ENCODE measurements at places on chromosomes 1 and 21.

DNA sequence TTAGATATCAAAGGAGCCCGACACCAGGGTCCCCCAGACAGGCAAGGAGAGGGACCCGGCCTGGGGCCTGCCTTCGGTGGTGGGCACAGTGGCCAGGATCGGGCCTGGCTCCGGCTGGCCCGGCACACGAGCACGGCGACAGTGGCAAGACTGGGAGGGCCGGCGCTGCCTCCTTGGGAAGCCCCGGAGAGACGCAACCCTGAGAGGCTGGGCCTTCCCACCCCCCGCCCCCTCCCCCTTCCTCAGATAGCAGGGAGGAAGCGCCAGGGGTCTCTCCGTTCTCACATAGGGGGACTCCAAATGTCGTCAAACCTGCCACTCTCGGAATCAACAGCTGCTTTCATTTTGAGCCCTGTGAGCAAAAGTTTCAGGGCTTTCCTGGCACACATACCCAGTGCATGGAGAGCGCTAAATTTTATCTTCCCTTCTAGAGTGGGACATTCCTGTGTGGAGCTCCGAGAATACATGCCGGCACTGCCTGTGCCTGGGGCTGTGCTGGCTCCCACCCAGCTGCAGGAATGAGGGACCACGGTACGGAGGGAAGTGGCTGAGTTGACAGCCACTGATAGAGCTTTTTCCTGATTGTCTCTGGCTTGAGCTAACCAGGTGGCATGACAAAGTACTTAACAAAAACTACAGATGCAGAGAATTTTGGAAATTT is 62.4 kb downstream of the CD247 start:
- DNase-seq, result no peak

- no peak for DNase-seq
These were observed 20.9 kb downstream of the SLC9A1 start for GRCh38 chr1:27133991-27134390.

- peak; percentile 19 for DNase-seq
These were observed 7.3 kb upstream of the PMVK start for GRCh38 chr1:154943649-154944400.

GRCh38 chr1:59414406-59415133 is 117.7 kb downstream of the FGGY start:
- DNase-seq, result peak; percentile 53

- DNase-seq, result no peak
These were observed 108.4 kb downstream of the TMEM53 start for GRCh38 chr1:44565833-44566232.

DNA sequence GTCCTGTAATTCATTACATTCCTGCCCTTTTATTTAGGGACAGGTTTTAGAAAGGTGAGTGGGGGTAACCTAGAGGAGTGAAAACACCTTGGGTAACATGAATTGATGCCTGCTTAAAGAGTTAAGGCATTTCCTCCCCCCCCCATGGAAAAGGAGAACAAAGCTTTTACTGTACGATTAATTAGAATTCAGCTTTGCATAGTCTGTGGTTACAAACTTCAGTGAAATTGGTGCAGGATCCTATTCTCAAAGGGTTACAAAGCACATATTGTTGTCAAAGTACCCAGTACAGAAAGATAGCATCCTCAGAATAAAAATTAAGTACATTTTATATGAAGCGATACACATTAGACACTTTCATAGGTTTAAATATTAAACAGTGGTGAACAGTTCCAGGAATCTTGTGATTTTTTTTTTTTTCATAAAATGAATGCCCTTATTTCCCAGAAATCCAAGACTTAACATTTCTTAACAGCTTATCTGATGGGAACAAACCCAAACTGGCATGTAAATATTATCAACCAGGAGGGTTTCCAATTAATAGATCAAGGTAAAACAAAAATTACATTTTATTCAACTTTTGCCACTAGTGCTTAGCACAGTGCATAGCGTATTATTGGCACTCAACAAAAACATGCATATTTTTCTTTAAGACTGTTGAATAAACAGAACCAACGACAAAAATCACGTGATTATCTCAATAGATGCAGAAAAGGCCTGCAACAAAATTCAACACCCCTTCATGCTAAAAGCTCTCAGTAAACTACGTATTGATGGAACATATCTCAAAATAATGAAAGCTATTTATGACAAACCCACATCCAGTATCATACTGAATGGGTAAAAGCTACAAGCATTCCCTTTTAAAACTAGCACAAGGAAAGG is 172.7 kb downstream of the PDE4B start:
- no peak for DNase-seq

DNA sequence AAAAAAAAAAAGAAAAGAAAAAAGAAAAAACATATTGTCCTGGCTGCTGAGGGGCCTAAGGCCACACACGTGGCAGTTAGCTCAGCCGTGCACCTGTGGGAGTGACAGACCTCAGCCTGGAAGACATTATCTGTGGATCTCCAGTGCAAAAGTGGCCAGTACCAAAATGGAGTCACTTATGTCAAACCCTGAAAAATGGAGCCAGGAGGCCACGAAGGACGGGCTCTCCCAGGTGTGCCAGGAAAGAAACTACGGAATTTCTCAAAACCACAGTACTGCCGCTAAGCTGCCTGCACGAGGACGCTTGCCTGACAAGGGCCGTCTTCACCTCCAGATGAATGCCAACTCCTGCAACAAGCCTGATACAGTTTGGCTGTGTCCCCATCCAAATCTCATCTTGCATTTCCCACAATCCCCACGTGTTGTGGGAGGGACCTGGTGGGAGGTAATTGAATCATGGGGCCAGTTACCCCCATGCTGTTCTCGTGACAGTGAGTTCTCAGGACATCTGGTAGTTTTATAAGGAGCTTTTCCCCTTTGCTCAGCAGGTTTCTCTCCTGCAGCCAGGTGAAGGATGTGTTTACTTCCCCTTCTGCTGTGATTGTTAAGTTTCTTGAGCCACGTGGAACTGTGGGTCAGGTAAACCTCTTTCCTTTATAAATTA is 5.3 kb upstream of the MIB2 start:
- no peak for DNase-seq

GRCh38 chr1:12157366-12158231 is 9.2 kb upstream of the TNFRSF1B start:
- DNase-seq, result no peak

- no peak for DNase-seq
These were observed 40.0 kb upstream of the DISP3 start for GRCh38 chr1:11438996-11439395.

DNA sequence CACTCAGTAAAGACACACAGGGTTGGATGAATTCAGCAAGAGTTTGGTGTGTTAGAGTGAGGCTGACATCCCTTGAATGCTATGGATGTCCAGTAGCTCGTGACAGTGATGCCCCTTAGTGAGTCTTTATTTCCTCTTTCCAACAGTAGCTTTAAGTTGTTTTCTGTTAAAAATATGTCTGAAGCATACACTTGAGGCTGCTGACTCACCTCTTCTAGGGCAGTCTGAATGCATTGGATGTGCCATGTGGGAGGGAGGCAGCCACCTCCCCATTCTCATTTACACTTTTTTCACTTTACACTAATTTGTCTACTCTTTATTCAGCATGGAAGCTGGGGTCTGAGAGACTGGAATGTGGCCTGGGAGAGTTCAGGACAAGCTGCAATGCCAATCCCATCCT is 17.6 kb downstream of the NOS1AP start:
- no peak for DNase-seq

DNA sequence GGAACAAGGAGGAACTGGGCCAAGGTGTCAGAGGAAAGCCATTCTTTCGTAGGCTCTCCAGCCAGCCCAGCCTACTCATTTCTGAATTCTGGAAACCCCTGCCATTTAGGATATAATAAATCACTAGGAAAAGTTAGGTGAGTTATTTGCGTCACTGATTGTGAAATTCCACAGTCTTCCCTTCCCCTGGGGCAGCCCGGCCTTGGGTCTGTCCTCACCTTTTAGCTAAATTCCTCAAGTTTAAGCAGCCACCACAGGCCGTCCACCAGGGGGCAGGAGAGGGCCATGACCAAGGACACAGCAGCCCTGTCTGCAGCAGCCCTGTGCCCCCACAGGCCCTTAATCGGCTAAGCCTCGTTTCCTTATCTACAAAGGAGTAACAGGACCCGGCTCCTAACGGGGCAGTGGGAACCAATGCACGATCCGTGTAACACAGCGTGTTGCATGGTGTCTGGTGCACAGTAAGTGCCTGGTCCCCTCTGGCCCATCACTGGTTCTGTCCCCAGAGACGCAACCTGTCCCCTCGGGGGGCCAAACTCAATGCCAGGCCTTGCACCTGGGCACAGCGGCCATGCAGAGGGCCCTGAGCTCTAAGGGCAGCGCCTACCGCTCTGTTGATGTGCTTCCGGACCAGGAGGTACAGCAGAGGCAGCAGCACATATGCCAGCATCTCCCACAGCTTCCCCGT is 18.1 kb downstream of the GPR157 start:
- peak; percentile 64 for DNase-seq

- DNase-seq, result no peak
These were observed 10.8 kb downstream of the ARHGEF16 start for GRCh38 chr1:3465091-3465934.

DNA sequence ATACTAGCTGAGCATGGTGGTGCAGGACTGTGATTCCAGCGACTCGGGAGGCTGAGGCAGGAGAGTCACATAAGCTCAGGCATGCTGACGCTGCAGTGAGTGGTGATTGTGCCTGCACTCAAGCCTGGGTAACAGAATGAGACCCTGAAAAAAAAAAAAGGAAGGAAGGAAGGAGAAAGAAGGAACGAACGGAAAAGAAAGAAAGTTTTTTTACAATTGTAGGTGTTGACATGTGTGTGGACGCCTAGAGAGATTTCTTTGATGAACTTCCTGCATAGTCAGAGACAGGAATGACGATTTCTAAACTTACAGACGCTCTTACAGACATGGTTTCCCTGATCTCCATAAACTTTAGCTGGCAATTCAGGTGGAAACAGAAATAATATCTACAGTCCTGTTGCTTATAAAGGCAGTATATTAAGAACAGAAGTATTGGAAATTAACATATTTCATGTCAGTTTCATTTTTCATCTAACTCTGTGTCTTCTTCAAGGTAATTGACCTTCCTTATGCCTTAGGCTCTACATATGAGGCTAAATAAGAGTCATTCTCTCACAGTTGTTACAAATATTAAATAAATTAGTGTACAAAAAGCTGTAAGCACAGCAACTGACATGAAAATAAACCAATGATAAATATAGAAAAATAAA is 4.1 kb downstream of the SAMSN1 start:
- no peak for DNase-seq

GRCh38 chr21:28641731-28642130 is 350.9 kb downstream of the LTN1 start:
- DNase-seq, result no peak

- no peak for DNase-seq
These were observed 165.4 kb upstream of the HMGB4 start for GRCh38 chr1:33698361-33699035.

GRCh38 chr1:48039088-48040054 is 42.2 kb upstream of the TRABD2B start:
- no peak for DNase-seq

DNA sequence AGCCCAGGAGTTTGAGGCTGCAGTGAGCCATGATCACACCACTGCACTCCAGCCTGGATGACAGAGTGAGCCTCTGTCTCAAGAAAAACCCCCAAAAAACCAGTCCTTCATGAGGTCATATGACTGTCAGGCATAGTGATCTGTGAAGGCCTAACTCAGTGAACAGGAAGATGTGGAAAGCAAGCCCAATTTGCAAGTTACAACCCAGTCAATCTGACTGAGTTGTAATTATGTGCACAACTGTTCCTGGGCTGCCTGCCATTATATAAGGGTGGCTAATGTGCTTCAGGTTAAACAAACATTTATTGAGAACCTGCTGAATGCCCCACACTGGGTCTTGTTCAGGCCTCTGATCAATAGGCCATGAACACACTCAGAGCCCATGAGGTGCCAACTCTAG is 38.2 kb upstream of the KIRREL1 start:
- no peak for DNase-seq

GRCh38 chr1:209839875-209840546 is 12.2 kb downstream of the UTP25 start:
- no peak for DNase-seq

DNA sequence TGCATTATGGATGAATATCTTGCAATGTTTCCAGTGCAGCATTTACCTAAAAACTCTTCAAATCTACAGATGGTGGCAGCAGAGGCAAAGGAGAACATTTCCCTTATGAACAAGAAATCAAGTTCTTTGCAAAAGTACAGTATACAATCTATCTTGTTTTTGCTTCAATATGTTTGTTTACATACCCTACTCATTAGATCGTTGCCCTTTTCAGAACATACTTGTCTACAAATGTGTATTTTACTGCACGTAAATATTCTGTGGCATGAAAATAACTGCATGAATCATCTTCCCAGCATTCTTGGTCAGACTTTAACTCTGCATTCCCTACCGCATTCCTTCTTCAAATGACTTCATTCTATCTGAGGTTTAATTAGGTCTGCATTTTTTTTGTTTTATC is 212.7 kb downstream of the ZP4 start:
- no peak for DNase-seq
